CMK (cell line): ENCODE measurements at places on chromosomes 2 and 18.

GRCh38 chr2:229037621-229038020, 233.5 kb downstream of the PID1 start:
- no peak for DNase-seq

DNA sequence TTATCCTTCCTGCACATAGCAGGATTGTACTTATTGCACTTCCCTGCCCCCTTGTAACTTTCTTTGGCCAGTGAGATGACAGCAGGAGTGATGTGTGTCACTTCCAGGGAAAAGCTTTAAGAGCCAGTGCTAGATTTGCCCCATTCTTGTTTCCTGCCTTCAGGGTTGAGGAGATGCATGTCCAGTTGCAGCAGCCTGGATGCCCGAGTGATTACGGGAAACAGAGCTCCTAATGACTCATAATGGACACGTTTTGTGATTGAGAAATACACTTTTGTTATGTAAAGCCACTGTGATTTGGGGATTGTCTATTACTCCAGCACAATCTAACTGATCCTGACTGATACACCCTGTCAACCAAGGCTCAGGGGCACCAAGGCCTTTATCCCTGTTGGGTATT, 5.0 kb upstream of the TET3 start:
- DNase-seq = no peak

GRCh38 chr2:75865083-75865482, 154.4 kb upstream of the GCFC2 start:
- no peak for DNase-seq

DNA sequence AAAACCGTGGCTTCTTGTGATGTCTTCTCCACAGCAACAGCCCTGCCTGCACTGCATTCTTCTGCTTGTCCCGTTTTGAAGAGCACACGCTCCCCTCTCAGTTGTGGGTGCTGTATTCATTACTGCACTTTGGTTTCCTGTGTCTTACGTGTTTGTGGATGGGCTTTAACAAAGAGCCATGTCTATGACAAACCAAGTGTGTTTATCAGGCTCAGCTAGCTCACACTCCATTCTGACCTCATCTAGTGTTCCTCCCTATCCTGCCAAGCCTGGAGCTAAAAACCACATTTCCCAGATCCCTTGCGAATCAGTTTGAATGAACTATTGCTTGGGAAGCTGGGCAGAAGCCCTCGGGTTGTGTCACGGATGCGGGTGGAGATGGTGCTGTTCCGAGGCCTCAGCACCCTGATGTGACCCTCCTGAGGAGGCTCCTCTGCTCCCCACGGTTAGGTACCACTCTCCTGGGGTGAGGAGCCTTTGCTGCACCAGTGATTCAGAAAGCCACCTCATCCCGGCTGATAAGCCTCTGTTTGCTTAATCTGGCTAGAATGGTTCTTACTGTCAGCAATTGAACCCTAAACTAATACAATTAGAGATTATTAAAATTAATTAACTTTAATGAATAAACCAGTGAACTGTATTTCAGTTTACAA, 116.5 kb downstream of the GALR1 start:
- DNase-seq = no peak

GRCh38 chr2:239157269-239157668, 243.6 kb downstream of the HDAC4 start:
- peak; percentile 41 for DNase-seq

DNA sequence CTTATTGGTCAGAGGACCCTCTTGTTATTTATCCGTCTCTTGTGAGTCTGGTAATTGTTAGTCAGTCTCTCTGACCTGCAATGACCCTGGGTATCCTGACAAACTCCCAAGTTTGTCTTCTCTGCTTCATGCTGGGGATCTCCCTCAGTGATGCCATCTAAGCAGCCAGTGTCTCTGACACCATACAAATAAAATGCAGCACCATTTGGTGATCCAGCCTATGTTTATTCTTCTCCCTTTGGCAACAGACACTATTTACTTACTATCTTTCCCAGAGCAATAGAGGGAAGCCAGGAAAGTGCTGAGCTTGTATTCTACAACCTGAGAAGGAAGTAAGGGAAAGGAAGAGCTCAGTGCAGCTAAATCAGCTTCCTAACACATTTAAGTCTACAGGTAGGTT, 15.9 kb downstream of the SERPINE2 start:
- DNase-seq = no peak

DNA sequence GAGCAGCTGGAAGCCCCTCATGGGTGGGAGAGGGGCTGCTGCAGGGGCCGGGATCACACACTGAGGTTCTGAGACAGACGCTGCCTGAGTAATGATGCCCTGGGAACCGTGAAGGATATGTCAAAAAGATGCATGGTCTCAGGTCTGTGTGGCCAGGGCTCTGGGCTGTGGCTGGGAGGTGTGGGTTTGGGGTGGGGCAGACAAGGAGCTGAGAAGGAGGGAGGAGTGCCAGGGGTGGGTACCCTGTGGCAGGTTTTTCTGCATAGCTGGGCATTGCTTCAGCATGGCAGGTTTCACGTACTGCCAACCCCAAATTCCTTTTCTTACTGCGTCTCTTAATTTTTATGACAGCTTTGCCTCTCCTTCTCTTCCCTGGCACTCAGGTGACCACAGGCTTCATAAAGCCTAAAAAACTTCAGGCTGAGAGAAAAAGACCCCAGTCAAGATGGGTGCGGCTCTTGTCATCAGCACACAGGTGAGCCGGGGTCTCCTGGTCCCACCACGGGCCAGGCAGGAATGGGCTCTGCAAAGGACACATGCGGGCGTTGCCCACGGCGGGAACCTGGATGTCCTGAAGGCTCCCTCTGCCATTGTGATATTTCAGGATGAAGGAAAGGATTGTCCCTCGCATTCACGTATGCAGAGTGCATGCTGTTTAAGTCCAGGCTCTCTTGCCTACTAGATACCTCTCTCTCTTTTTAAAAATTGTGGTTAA, 18.0 kb downstream of the MALL start:
- no peak for DNase-seq

DNA sequence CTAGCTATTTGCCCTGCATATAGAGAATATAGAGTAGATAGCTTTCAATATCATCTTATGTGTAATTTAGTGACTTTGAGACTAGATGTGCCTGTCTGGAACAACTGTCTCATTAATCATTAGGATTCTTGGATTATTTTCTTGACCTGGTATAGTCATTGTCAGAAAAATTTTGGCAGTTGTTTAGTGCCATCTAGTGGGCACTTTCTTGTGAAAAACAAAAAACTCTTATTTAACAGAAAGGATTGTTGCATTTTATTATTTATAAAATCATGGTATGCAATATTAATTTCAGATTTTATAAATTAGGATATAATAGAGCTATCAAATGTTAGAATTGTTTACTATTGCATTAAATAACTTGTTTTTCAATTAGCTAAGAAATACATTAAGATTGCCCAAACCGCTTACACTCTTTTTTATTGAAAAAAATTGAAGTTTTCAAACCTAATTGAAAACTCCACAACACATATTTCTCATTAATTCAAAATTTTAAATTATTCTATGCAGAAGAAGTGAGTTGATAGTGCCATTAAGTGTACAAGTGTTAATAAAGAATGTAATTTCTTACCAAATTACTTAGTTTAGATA, 80.3 kb downstream of the DYNAP start:
- no peak for DNase-seq

DNA sequence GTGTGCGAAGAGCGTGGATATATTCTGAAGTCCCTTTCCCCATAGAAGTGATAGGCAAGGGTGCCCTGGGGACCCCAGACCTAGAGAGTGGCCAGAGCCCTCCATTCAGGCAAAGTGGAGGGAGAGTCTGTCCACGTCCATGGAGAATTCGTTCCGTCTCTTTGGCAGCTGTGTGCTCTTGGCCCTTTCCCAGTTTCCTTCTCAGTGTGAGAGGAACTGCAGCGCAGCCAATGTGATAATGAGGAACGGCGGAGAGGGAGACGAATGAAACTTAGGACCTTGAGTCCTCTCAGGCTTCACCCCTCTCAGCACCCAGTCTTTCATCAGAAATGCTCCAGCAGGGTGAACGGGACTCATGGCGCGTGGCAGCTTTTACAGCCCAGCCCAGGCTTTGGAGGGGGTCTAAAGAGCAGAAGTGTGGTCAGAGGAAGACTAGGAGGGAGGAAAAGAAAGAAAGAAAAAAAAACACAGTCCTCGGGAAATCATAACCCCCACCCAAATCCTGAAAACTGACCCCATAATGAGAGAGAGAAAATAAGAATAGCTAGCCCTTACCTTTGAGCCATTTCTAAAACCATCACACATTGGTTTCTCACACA, 95.0 kb upstream of the RIOK3 start:
- DNase-seq = no peak

GRCh38 chr2:137893145-137893544, 71.1 kb upstream of the HNMT start:
- DNase-seq = no peak

DNA sequence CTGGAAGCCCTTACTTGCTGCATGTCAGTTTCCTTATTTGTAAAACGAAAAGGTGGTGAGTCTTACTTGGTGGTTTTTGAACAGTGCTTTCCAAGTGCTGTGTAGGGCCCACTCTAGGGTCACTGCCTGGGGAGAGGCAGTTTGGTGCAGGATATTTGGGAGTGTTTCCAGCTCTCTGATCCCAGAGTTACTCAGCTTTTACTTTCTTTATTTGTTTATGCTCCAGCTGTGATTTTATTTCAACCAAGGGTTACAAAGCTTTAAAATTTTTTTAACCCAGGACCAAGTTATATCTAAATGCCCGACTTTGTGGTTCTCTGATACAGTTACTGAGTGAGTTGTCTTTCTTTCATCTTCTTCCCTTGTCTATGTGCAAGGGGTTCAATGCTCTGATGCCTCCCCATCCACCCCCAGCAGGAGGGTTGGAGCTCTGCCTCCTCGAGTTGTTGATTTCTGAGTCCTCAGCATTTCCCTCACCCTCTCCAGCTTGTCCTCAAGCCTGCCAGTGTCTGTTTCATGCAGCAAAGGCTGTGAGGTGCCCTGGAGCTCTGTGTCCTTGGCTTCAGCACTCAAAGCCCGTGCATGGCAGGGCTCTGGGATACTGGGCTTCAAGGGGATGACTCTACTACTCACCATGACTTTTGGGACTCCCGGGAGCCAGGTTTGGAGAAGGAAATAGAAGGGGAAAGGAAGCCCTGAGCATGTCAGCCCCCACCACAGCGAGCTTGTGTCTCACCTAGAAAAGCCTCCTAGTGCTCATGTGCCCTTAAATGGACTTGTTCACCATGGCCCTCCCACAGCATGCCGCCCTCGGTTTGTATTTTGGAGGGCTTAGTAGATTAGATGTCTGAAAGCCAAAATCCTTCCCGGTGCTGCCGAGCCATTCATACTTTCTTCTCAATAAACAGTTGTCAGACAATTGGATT, 236.8 kb downstream of the SETBP1 start:
- DNase-seq = no peak

DNA sequence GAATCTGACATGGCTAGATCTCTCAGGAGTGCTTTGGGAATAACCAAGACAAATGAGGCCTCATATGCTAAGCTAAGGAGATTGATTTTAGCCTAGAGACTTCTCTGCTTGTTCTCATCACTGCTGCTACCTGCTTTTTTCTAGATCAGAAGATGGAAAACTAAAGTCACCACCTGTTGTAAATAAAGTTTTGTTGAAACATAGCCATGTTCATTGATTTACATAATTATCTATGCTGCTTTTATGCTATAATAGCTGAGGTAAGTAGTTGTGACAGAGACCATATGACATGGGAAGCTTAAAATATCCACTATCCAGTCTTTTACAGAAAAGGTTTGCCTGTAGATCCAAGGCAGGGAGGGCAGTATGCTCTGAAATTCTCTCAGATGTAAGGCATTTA, 46.1 kb upstream of the CYP26B1 start:
- DNase-seq = no peak
